ENCODE measurements at places on chromosomes 5 and 9.

DNA sequence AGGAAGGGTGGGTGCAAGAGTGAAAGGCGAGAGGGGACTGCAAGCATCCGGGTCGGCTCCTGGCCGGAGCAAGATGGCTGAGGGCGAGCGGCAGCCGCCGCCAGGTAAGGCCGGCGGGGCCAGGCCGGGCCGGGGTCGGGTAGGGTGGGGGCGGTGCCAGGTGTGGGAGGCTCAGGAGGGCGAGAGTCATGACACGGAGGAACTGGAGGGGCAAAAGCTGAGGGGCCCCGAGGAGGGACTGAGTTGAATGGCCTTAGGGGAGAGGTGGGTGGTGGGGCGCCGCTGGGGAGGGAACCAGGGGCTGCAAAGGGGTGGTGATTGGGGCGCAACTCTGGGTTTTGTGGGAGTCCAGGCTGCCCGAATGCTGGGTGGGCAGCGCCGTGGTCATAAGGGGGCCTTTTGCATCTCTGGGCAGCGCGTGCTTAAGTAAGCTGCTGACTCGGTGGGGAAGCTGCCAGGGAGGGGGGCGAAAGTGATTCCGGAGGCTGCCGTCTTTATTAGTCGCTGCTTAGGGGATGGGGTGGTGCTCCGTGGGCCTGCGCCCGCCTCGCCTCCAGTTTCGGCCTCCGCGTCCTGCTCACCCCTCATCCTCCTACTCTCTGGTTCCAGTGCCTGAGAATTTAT lies 425 bp downstream of the PTPA start:
- peak; percentile 42 for DNase-seq

GRCh38 chr9:113948891-113949570 lies 72.9 kb downstream of the ZNF618 start:
- DNase-seq, result no peak

DNA sequence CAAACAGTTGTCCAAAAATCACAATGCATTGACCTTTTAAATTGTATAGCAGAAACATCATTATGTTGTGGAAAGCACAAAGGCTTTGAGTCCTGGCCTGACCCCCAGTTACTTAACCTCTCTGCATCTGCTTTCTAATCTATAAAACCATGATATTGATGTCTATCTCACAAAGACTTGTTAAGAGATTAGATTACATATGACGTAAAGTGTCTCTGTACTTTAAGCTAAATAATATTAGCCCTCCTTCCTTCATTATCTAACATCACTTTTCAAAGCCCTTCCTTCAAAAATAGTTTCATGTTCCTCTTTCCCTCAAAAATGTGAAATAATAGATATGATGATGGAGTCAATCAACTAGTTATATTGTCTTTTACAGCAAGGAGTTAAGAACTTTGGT lies 3.4 kb downstream of the ADAMTS6 start:
- DNase-seq, result no peak

- DNase-seq, result no peak
Observed at GRCh38 chr5:130528474-130528873, 624.2 kb downstream of the CHSY3 start.

DNA sequence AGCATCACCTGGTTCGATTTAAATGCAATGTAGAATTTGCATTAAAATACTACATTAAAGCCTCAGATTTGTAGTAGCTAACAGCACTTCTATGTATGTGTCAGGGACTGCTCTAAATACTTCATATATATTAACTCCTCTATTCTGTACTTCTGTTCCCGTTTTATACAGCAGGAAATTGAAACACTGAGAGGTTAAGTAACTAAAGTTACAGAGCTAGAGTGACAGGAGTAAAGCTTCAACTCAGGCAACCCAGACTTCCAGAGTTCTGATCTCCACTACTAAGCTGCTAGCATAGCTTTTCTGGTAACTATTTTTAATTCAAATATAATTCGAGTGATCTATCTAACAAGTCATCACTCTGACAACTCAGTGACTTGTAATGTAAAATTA lies 619 bp upstream of the APC start:
- no peak for DNase-seq

GRCh38 chr9:122252796-122253195 lies 11.8 kb downstream of the RBM18 start:
- no peak for DNase-seq

DNA sequence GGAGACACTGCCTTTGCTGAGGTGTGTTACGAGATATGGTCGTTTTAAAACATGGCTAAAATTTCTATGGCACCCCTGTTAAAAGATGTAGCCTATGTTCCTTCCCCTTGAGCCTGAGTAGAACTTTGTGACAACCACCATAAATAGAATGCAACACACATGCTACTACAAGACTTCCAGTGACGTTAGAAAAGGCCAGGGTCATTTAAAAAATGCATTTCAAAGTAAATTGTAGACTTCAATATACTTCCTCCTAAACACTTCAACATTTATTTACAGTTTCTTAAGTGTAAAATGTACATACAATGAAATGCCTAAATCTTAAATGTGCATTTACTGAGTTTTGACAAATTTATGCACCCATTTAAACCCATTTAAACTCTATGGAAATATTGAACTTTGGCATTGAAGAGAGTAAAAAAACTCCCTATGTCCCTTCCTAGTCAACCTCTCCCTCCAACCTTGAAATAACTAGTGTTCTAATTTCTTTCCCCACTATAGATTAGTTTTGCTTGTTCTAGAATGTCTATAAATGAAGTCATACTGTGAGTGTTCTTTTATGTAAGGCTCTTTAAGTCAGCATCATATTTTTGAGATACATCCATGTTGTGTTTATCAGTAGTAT lies 160.5 kb downstream of the SLC12A2 start:
- DNase-seq, result no peak

DNA sequence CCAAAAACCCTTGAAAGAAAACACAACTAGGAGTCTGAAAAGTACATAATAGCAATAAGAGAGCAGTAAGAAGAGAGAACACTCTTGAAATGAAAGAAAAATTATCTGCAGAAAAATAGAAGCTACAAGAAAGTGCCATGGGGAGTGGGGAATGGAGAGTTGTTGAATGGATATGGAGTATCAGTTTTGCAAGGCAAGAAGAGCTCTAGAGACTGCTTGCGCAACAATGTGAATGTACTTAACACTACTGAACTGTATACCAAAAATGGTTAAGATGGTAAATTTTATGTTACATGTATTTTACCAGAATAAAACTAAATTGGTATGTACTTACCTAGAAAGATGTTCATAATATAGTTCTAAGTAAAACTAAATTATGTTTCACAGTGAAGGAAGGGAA lies 54.8 kb upstream of the RASGRF2 start:
- DNase-seq, result no peak

GRCh38 chr9:71941060-71941568 lies 29.7 kb downstream of the C9orf85 start:
- DNase-seq, result no peak

- DNase-seq, result no peak
Observed at GRCh38 chr5:69033690-69034089, 60.1 kb upstream of the SLC30A5 start.

- DNase-seq, result peak; percentile 62
Observed at GRCh38 chr9:137313326-137313936, 11.4 kb upstream of the NRARP start.

GRCh38 chr9:21996438-21996837 lies 1.8 kb downstream of the CDKN2B-AS1 start:
- DNase-seq, result no peak

DNA sequence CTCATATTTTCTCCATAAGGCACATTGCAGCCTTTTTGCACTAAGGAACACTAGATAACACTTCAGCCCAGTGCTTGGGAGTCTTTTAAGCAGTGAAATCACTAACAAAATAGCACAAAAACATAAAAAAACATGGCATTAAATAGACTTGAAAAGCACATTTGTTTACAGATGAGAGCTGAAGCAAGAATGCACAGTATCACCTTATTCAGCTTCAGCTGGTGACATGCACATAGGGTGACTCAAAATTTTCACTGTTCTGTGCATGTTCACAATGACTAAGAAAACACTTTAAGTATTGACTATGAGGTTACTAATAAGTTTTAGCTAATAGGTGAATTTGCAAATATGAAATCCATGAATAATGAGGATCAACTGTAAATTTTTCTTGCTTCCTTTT lies 293.9 kb upstream of the TARS1 start:
- no peak for DNase-seq

GRCh38 chr5:103907001-103907400 lies 344.4 kb upstream of the NUDT12 start:
- DNase-seq, result no peak

DNA sequence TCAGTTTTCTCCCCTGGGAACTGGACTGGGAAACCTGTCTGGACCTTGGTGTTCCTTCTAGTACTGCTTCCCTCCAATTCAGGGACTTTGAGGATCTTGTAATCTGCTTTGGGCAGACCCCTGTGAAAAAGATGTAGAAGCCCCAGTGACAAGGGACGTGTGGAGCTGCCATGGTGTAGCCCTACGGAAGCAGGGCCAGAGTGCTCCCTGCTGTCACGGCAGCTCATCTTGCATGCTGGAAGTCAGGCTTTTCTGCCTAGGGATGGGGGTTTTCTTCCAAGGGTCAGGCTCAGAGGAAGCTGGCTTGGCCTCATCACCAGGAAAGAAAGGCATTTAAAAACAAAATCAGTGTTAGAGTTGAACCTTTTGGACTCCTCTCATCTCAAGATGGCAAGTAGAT lies 86.4 kb downstream of the AMBP start:
- no peak for DNase-seq

GRCh38 chr9:104494808-104495207 lies 9.3 kb upstream of the OR13F1 start:
- DNase-seq, result no peak

GRCh38 chr5:168136340-168136739 lies 155.1 kb upstream of the WWC1 start:
- DNase-seq, result no peak

- DNase-seq, result no peak
Observed at GRCh38 chr5:76190356-76190755, 107.2 kb downstream of the SV2C start.

DNA sequence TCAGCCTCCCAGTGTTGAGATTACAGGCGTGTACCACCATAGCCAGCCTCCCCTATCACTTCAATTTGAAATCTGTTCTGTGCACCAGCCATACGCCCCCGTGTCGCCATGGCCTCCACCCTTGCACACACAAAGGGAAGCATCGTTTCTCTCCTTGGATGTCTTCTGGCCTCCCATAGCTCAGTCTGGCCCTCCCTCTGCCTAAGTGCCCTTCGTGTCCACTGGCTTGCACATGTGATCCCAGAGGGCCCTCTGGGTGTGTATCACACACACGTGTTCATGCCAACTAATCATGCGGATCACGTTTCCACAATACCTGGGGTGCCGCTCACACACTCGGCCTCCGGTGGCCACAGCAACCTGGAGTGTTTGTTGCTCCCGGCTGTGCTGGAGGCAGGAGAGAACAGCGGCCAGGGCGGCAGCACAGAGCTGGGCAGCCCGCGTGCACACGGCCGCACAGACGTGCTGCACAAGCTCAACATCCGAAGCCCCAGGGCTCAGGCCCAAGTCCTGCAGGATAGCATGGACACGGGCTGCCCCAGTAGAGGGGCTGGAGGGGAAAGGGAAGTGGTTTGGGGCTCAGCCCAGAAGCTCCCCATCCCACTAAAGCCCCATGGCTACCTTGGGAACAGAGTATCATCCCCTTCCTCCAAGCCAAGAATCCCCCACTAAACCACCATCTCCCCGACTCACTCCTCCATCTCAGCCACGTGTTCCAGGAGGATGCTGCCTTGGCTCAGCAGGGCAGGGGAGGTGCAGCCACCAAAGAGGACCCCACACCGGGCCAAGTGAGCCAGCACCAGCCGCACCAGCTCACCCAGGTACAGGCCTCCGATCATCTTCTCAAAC lies 10.9 kb downstream of the HK3 start:
- no peak for DNase-seq

GRCh38 chr5:65481171-65481581 lies 544 bp downstream of the ADAMTS6 start:
- no peak for DNase-seq

- peak; percentile 86 for DNase-seq
Observed at GRCh38 chr9:102841376-102841775, 153.8 kb upstream of the CYLC2 start.

DNA sequence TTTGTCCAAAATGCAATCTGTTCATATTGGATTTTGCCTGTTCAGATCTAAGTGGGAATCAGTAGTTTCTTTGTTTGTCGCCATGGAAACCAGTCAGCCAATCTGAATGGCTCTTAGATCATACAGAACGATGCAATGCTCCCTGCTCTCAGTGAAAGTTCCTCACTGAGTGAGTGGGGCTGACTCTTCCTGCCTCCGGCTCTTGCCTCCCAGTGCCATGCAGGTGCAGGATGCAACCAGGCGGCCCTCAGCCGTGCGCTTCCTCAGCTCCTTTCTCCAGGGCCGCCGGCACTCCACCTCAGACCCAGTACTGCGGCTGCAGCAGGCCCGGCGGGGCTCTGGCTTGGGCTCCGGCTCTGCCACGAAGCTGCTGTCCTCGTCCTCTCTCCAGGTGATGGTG lies at the start of gene PTPDC1:
Gene PTPDC1 (plus strand): TSS at position 151 of the 400 bp plus-strand sequence. CDS start 67 bp downstream, at position 218.
- DNase-seq, result no peak

DNA sequence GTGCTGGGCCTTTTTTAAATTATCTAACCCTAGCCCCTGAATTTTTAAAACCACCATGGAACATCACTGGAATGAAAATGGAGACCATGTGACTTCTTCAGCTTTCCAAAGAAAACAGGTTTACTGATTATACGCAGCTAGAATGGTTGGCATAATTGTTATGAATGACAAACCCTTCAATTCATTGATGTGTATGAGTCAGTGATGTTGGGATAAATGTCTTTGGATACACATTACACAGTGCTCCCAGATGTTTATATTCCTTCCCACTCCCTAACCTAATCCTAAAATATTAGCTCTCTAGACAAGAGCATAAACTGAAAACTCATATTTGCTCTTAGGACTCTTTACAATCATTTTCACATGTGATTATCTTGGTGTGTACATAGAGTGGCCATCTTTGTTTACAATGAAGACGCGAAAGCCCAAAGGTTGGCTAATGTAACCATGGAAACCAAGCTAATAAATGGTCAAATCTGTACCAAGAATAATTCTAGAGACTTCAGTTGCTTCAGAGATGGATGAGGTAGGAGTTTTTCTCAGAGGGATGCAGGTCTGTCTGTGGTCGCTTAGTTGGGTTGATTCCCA lies 131.2 kb upstream of the HMHB1 start:
- peak; percentile 67 for DNase-seq

DNA sequence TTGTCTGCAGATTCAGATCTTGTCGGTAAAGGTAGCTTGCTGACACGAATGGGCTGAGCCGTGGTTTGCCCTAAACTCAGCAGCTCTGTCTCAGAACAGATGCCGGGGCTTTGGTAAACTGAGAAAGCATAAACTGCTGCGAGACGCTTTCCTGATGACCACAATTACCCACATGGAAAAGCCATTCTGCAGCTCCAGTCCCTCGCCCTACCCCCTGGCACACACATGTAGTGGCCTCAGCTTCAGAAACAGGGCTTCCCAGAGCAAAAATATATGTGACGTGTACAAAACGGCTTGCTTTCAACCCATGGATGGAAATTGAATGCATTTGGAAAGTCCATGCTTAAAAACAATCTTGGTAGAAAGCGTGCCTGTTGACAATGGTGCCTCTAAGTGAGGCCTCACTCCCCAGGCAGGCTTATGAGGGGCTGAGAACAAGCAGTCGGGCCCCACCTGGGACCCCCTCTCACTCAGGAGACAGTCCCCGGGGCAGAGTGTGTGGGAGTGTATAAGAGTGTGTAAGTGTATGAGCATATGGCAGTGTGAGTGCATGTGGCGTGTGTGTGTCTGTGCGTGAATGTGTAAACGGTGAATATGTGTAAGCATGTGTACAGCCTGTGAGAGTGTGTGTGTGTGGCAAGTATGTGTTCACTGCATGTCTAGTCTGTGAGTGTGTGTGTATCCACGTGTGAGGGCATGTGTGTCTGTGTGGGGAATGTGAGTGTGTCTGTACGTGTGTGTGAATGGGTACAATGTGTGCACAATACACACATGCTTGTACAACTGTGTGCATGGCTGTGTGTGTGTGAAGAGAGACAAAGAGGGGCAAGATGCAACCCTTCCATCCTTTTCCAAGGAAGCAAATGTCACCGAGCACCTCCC lies 88.2 kb upstream of the SMIM23 start:
- DNase-seq, result no peak

Measured in Caco-2 (cell line).